ENCODE measurements at places on chromosomes 5 and 9.

GRCh38 chr5:74262544-74263207, 377.9 kb downstream of the ENC1 start:
- DNase-seq, result no peak

DNA sequence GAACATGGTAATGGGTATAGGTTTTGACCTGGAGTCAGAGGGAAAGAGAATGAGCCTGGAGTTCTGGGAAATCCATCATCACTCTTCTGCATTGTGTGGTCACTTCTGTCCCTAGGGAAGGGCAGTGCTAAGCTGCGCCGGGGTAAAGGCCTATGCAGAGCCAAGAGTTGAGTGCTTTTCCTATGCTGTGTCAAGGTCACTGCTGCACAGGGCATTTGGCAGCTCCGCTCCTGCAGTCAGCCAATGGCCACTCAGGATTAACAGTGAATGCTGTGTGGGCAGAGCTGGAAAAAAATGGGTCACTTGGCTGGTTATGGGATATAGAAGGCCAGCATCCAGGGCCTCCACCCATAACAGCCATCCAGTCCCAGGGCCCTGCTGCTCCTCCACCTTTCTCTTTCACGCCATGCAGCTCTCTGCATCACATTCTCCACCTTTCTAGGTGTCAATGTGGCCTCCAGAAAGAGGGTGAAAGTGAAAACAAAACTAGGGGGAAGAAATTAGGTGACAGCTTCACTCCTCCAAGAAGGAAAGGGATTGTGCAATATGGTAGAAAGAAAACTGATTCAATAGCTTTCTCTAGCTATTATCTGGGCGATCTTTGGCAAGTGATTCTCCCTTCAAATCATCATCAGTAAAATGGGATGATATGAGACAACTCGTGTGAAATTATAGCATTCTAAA, 279.3 kb upstream of the ANKRD55 start:
- no peak for DNase-seq

GRCh38 chr9:109972026-109972882, 192.3 kb downstream of the PALM2AKAP2 start:
- peak; percentile 23 for DNase-seq

DNA sequence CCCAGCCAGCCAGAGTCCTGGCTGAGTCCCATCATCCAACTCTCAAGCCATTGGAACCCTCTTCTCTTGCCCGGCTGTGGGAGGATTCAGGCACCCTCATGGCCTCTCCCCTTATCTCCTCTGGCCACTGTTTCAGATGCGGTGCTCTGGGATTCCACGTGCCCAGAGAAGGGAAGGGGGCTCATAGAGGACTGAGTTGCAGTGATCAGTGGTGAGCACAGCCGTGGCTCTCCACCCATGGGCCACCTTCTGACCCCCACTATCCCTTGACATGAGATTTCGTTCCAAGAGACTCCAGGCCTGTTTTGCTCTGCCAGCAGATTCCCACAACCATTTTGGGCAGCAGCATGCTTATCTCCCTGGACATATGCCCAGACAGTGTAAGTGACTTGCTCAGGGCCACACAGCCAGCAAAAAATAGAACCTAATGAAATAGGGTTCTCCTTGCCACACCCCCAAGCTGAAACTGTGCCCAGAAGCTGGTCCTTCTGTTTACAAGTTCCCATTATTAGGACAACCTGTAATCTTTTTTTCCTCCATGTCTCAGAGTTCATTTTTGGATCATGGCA, 2.7 kb downstream of the GPX3 start:
- peak; percentile 75 for DNase-seq

- DNase-seq, result no peak
These were observed 1798.0 kb downstream of the EFNA5 start for GRCh38 chr5:105872569-105873270.

- DNase-seq, result no peak
These were observed 21.1 kb downstream of the BASP1 start for GRCh38 chr5:17238521-17239041.

DNA sequence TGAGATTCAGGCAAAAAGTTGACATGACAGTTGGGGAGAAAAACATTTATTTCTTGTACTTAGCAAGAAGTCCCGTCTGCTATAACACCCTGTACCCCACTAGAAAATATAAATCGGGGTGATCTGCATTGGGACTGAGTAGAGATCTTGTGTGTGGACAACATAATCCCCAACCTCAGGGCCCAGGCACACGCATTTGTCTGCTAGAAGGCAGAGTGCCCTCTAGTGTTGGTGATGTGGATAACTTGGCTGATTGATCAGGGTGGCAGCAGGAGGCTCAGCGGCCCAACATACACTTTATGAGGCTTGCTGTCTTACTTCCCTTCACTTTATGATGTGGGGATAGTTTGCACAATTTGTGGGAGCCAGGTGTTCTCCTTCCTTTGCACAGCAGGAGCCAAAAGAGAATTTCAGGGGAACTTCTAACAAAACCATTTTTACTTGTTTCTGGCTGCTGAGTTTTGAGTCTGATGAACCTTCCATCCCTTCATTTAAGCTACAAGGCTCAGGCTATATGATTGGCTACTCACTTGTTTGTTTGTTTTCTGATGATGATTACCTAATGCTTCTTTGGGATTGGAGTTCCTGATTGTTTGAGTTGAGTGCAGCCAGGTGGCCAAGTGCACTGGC, 263.2 kb downstream of the DMAC1 start:
- peak; percentile 81 for DNase-seq

GRCh38 chr9:126722922-126723806, 81.7 kb upstream of the ZBTB43 start:
- DNase-seq, result peak; percentile 71

- no peak for DNase-seq
These were observed 24.0 kb downstream of the FOXD1 start for GRCh38 chr5:73424556-73424977.

- no peak for DNase-seq
These were observed 169.7 kb downstream of the DTWD2 start for GRCh38 chr5:118818604-118819003.

GRCh38 chr5:10775646-10776045, 14.6 kb upstream of the DAP start:
- peak; percentile 21 for DNase-seq
